ENCODE measurements at places on chromosomes 12 and 14. TPM values are rescaled to one million over a fixed set of nuclear protein-coding genes. Genes with fewer than 3 reads are reported as not detected.

DNA sequence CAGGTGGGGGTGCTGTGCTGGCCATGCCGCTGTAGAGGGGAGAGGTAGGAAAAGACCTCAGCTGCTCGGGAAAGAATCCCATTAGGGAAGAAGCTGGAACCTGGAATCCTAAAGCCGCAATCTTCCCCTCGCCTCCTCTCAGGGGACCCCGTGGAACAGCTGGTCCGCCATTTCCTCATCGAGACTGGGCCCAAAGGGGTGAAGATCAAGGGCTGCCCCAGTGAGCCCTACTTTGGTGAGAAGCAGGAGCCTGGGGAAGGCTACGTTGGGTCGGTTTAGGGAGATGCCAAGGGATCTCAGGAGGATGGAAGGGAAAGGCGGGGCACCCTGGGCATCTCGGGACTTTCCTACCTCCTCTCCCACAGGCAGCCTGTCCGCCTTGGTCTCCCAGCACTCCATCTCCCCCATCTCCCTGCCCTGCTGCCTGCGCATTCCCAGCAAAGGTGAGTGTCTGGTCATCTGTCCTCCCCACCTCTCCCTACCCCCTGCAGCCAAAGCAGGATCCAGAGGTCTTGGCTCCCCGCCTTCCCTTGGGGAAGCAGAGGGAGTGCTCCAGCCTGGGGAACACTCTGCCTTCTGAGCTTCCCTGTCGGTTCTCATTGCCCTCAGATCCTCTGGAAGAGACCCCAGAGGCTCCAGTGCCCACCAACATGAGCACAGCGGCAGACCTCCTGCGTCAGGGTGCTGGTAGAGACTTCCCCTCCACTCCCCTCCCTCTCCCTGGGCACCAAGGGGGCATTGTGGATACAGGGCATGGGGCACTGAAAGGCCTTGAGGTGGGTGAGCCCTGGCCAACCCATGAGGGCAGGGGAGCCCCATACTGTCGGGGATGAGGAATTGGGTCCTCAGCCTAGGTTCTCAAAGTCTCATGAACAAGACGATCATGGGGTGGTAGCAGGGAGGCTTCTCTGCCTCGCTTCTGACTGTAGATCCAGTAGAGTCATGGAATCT is 12.4 kb downstream of the TNS2 start:
- no peak for DNase-seq

DNA sequence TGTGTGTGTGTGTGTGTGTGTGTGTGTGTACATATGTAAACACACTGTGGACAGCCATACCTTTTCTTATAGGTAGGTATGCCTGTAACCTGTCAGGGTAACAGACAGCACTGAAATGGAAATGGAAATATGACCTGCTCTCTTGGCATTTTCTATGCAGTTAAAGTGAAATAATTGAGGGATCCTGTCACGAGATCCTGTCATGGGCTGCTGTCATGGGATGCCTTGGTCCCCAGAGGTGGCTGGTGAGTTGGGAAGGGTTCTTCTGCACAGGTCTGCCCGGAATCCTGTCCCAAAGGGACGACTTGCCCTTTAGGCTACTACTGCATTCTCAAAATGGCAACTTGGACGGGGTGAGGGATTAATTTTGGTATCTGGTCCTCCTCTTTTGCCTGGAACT is 47.3 kb downstream of the ELK3 start:
- no peak for DNase-seq

IFNG-AS1 gene
- 3.3 TPM for total RNA-seq

DNA sequence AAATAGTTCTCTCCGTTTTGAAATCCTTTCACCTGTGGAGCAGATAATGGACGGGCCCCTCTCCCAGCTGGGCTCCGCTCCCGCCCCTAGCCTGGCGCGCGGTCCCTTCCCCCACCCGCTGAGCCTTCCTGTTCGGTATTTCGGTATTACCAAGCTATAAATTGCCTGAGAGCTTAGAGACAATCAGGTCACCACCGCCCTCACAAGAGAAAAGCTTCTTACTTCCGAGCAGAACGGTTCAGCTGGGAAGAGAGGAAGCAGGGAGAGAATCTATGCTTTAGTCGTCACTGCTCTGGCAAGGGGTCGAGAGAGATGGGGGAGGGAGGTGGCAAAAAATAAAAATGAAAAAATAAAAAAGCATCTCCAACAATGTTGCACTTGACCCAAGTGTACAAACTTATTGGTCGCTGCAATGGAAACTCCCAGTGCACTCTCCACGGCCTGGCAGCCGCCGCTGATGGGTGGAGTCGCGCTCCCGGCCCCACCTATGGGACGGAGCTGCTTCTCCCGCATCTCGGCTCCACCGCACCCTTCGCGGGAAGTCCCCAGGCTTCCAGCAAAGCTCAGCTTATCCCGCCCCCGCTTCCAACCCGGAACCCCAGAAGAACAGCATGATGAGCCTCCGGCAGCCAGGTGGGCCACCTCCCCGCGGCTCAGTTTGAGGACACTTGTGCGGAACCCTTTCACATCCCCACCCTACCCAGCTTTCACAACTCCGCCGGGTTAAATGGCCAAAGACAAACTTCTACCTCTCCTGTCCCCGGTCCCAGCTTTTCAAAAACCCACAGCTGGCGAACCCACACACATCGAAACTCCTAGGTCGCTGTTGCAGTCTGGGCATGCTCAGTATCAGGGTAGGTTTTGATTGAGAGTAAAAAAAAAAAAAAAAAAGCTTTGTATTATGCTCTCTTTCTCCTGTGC is 832 bp upstream of the SYT1 start:
- DNase-seq: peak; percentile 43

TBX3 gene
- total RNA-seq: 55.1 TPM

DNA sequence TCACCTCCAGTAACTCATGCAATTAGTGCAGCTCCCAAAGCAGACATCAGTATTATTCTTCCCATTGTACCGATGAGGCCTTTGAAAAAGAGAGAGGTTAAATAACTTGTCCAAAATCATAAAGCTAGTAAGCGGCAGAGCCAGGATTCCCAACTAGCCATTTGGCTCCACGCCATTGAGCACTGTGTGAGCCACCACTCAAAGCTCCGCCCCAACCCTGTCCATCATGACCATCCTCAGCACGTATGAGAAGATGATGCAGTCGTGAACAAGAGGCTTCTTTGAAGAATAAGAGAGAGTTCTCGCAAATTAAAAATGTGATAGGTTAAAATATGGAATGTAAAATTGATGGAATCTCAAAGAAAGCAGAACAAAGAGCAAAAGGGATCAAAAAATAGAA is 14.6 kb downstream of the CLMN start:
- no peak for DNase-seq

DNA sequence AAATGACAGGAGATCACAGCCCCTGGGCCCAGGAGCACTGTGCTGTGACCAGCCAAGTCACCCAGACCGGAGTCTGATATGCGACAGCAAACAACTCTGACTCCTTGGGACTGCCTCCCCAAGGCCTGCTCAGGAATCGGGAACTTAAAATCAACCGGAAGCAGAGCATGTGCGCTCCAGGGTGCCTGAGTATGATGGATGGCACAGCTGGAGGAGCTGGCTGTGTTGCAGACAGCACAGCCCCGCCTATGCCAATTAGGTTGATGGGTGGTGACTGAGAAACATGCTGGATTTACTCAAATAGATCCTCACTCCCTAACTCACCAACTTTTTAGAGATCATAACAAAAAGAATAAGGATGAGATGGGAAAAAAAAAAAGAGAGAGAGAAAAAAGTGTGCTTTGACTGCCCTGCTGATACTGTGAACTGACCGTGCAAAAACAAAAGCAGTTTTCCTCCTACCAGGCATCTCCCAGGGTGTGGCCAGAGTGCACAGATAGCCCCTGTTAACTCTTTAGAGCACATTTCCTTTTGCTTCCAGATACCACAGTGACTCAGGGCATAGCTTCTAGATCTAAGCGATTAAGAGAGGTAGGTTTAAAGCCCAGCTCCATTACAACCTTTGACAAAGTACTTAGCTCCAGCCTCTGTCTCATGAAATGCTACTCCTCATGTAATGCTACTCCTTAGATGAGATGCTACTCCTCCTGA is 27.4 kb upstream of the STON2 start:
- DNase-seq: peak; percentile 82

DNA sequence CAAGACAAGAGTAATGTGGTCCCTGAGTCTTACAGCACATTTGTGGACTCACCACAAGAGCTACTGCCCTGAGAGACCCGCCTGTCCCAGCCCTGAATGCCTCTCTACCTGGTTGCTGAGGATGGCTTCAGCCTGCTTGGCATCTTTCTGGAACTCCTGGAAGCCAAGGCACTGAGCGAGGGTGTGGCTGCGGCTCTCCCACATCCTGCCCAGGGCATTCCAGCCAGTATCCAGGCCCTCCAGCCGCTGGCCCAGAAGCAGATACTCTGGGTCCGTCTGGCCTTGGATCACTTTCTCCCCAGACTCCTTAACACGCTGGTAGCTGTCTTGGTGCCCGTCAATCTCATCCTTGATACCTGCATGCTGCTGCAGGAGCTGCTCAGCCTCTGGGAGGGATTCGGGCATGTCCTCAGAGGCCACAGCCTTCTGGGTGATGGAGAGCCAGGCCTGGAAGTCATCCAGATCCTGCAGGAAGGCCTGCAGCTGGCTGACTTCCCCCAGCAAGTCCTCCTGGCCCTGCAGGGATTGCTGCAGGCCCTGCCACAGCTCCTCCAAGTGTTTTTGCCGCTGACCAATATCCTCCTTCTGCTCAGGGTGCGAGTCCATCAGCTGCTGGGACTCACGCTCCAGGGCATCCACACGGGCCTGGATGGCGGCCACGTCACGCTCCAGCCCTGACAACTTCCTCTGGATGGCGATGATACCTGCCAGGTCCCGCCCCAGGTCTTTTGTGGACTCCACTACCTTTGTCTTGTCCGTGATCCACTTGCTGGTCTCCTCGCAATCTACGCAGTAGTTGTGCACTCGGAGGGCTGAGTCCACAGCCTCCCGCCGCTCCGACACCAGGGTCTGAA is 82.3 kb downstream of the PLEKHG3 start:
- DNase-seq: no peak

GRCh38 chr12:124006846-124007713 is 34.1 kb downstream of the ZNF664 start:
- peak; percentile 40 for DNase-seq

GALNT9 gene
- total RNA-seq: 0.92 TPM

GRCh38 chr12:46400406-46400805 is 27.8 kb upstream of the SLC38A2 start:
- DNase-seq: no peak

- no peak for DNase-seq
These were observed 1009.5 kb upstream of the TMEM132C start for GRCh38 chr12:127257366-127257935.

DNA sequence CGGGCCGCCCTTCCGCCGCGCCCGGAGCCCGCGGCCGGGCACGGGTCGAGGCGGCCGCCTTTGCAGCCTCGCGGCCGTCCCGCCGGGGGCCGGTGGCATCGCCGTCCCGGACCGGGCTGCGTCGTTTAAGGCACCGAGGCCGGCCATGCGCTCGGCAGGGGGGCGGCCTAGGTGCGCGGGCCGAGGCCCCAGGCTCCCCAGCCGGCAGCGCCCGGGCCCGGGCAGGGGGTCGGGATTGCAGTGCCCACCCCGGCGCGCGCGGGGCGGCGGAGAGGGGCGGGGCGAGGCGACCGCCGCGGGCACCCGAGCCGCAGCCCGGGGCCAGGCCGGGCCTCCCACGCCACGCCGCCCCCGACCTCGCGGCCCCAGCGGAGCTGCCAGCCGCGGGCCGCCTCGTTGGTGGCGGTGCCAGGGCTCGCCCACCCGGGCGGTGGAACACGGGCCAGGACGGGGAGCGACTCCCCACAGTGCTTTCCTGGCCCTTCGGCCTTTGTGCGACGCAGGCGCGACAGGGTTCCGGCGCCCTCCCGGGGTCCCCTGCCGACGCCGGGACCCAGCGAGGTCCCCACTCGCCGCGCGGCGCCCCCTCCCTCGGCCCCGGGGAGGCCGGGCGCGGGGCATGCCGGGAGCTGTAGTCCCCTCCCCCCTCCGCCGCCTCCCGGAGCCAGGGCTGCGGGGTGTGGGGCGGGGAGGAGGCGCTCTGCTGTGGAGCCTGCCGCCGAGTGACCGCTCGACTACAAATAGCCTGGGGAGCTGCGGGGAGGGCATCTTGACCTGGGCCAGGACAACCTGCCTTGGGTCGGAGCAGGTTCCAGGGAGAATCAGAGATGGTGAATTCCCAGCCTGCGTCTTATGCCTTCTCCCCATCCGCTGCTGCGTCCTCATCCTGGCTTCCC is 769 bp downstream of the FKBP4 start:
- peak; percentile 84 for DNase-seq

All from tongue (tissue), 3 donors.